SK-N-SH (cell line): ENCODE measurements at places on chromosomes 11 and 22. TPM values are rescaled to one million over a fixed set of nuclear protein-coding genes. Genes with fewer than 3 reads are reported as not detected.

Gene CRKL
- 9.6 and 10.2 TPM in 2 replicates for polyA plus RNA-seq

Gene SULT4A1
- 3.9 and 4.1 TPM in 2 replicates for polyA plus RNA-seq

Gene RASGRP2
- 1.6 and 2.2 TPM in 2 replicates for polyA plus RNA-seq

Gene APOL4
- polyA plus RNA-seq, result 0.08 and 0.21 TPM in 2 replicates

Gene KDM2A
- 28.4 and 30.8 TPM in 2 replicates for polyA plus RNA-seq

Gene PANX2
- polyA plus RNA-seq, result 1.3 and 2.4 TPM in 2 replicates

Gene CHRDL2
- not detected in 2 replicates for polyA plus RNA-seq

Gene LRRN4CL
- 0.08 and 0.10 TPM in 2 replicates for polyA plus RNA-seq

Gene CRELD2
- polyA plus RNA-seq, result 92.5 and 113 TPM in 2 replicates

Gene SLC22A6
- polyA plus RNA-seq, result not detected in 2 replicates

GRCh38 chr11:125625225-125625629 is 264 bp downstream of the CHEK1 start:
- DNase-seq, result no peak
- H3K4me3 ChIP-seq, result peak overlapping the region; percentile 77
- peaks cover 11% of the 10 kb centered on the region for H3K4me1 ChIP-seq
- H3K27ac ChIP-seq, result peak overlapping the region; percentile 97
- H3K27me3 ChIP-seq, result no peaks in the 10 kb centered on the region

DNA sequence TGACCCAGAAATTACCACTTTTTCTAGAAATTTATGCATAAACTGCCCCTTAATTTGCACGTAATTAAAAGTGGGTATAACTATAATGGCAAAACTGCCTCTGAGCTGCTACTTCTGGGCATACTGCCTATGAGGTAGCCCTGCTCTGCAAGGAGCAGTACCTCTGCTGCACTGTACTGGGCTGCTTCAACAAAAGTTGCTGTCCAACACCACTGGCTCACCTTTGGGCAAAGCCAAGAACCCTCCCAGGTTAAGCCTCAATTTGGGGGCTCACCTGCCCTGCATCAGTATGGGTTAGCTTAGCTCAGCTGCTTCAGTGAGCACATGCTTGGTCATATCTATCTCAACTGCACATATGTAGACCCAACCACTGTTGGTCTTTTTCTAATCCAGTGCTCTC is 4.5 kb downstream of the DMC1 start:
- H3K36me3 ChIP-seq, result no peaks in the 10 kb centered on the region
- H3K27me3 ChIP-seq, result no peaks in the 10 kb centered on the region
- DNase-seq, result no peak
- H3K4me3 ChIP-seq, result no peak overlapping the region

DNA sequence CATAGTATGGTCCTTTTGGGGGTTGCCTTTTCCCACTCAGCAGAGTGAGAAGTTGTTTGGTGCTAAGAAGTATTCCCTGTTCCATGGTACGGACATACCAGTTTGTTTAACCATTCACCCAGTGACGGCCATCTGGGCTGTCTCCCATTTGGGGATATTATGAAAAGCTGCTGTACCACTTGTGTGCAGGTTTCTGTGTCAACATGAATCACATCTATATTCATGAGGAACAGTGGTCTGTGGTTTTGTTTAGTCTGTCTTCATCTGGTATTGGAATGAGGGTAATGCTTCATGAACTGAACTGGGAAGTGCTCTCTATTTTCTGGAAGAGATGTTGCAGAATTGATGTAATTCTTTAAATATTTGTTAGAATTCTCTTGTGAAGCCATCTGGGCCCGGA is 89.5 kb downstream of the TRMU start:
- no peaks in the 10 kb centered on the region for H3K27me3 ChIP-seq
- H3K36me3 ChIP-seq, result no peaks in the 10 kb centered on the region
- no peak for DNase-seq
- no peak overlapping the region for H3K4me3 ChIP-seq
- H3K4me1 ChIP-seq, result no peaks in the 10 kb centered on the region; the same call in 1 of the 2 replicates

GRCh38 chr11:77189588-77190210 is 61.7 kb downstream of the MYO7A start:
- H3K4me1 ChIP-seq, result no peaks in the 10 kb centered on the region
- H3K27me3 ChIP-seq, result no peaks in the 10 kb centered on the region
- H3K27ac ChIP-seq, result no peak overlapping the region
- DNase-seq, result no peak
- no peaks in the 10 kb centered on the region for H3K36me3 ChIP-seq

DNA sequence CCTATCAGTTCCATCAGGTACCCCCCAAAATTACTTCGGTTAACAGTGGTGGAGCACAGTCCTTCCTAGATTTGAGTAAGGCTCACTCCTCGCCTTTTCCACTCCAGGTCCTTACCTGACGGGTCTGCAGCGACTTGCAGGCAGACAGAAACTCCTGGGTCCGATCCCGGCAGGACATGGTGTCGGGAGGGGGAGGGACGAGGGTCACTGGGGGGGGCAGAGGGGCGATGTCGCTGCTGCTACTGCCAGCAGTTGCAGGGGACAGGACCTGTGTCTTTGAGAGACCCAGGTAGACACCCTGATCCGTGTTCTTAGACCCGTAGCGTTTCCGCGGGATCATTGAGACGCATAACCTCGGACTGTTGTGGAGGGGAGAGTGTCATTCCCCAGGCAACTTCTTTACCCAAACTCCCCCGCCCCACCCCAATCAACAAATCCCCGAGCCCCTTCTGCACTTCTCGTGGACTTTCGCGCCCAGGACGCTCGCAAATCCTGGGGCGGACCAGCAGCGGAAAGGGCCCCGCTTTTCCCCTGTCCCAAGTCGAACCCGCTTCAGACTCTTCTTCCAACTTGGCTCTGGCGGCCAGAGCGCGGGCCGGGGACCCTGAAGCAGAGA is 839 bp downstream of the STX5 start:
- no peaks in the 10 kb centered on the region for H3K27me3 ChIP-seq
- peak overlapping the region; percentile 99 for H3K4me3 ChIP-seq
- peak; percentile 68 for DNase-seq
- peaks cover 20% of the 10 kb centered on the region for H3K4me1 ChIP-seq
- H3K27ac ChIP-seq, result peak overlapping the region; percentile 80

GRCh38 chr11:73221451-73221850 is 3.4 kb downstream of the P2RY2 start:
- H3K36me3 ChIP-seq, result no peaks in the 10 kb centered on the region
- no peak overlapping the region for H3K4me3 ChIP-seq
- H3K27me3 ChIP-seq, result peaks cover 8% of the 10 kb centered on the region
- no peak for DNase-seq
- peaks cover 4% of the 10 kb centered on the region; the same call in 1 of the 2 replicates for H3K4me1 ChIP-seq

DNA sequence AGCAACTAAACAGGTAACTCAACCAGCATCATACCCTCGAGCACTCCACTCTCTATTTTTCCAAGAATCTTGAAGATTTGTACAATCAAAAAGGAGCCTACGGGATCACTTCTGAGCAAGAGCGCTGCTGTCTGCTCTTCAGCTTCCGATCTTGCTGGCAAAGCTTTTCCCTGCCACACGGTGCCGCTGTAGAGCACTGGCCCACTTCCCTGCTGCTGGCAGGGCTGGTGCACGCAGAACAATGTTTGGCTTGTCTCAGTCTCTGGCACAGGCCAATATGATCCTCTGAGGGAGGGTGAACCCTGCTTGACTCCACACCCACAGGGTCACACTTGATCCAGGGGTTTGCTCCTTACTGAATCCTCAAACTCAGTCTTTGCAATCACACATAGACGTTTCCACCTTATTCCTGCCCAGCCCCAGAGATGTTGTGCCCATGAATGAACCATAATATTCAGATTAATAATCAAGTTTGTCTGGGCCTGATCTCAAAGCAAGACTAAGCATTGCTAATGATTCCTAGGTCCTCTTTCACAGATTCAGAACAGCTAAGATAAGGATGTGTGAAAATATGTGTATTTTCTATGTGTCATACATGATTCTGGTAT is 536.6 kb downstream of the SOX6 start:
- no peak for DNase-seq
- H3K27me3 ChIP-seq, result no peaks in the 10 kb centered on the region
- H3K36me3 ChIP-seq, result no peaks in the 10 kb centered on the region
- no peak overlapping the region for H3K27ac ChIP-seq
- peaks cover 2% of the 10 kb centered on the region; the same call in 1 of the 2 replicates for H3K4me1 ChIP-seq
- no peak overlapping the region; the same call in 1 of the 2 replicates for H3K4me3 ChIP-seq

GRCh38 chr11:27722117-27722952 is 22.1 kb upstream of the BDNF start:
- no peak overlapping the region for H3K27ac ChIP-seq
- H3K4me3 ChIP-seq, result peak overlapping the region; percentile 71
- peaks cover 9% of the 10 kb centered on the region; the same call in 1 of the 2 replicates for H3K27me3 ChIP-seq
- H3K4me1 ChIP-seq, result peaks cover 21% of the 10 kb centered on the region; the same call in 1 of the 2 replicates
- DNase-seq, result peak; percentile 64

DNA sequence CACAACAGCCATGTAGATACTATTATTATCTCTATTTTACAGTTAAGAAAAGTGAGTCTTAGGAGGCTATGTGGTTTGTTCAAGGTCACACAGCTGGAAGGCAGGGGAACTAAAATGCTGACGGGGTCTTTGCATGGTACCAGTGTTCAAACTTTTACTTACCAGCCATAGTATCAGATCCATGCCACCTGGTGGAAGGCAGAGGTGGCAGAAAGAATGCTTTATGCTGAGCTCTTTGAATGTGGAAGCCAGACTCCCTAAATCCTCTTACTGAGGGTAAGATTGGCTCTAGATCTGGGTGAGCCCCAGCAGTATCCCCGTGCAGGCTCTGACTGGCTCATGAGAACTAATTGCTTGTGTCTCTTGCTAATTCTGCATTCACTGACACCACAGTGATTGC is 54.3 kb upstream of the NAV2 start:
- no peak for DNase-seq
- H3K27ac ChIP-seq, result peak overlapping the region; percentile 61; the same call in 1 of the 2 replicates
- H3K27me3 ChIP-seq, result no peaks in the 10 kb centered on the region
- no peaks in the 10 kb centered on the region for H3K4me1 ChIP-seq

- H3K4me1 ChIP-seq, result peaks cover 8% of the 10 kb centered on the region; the same call in 1 of the 2 replicates
- H3K4me3 ChIP-seq, result no peak overlapping the region
- peaks cover 55% of the 10 kb centered on the region for H3K27me3 ChIP-seq
- no peaks in the 10 kb centered on the region for H3K36me3 ChIP-seq
Measured at GRCh38 chr11:44324222-44324621, 14.3 kb upstream of the ALX4 start.

DNA sequence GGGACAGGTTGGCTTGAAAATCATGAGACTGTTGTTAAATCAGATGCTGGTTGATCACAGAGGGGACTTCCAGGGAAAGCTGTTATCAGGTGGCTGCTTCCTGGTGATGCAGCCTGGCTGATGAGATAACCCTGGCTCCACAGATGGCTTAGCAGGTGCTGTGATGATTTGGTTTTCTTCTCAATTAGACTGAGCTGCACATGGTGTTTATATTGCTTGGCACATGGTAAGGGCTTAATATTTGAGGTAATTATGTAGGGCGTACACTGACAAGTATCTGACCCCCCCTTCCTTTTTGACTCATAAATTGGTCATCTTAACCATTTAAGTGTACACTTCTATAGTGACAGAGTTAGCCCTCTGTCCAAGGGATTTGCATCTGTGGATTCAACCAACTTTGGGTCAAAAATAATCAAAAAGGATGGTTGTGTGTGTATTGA is 7.0 kb downstream of the RPS3 start:
- peak; percentile 61 for DNase-seq
- H3K27ac ChIP-seq, result peak overlapping the region; percentile 74
- no peaks in the 10 kb centered on the region for H3K27me3 ChIP-seq
- H3K4me1 ChIP-seq, result peaks cover 22% of the 10 kb centered on the region
- no peak overlapping the region for H3K4me3 ChIP-seq

GRCh38 chr11:131326829-131327228 is 43.6 kb upstream of the NTM start:
- H3K4me3 ChIP-seq, result no peak overlapping the region
- H3K27ac ChIP-seq, result no peak overlapping the region
- no peaks in the 10 kb centered on the region for H3K27me3 ChIP-seq
- no peak for DNase-seq
- peaks cover 5% of the 10 kb centered on the region; the same call in 1 of the 2 replicates for H3K4me1 ChIP-seq
- H3K36me3 ChIP-seq, result no peaks in the 10 kb centered on the region

- no peaks in the 10 kb centered on the region for H3K36me3 ChIP-seq
- H3K27ac ChIP-seq, result no peak overlapping the region
- H3K4me1 ChIP-seq, result no peaks in the 10 kb centered on the region
- no peak for DNase-seq
- H3K4me3 ChIP-seq, result no peak overlapping the region
Measured at GRCh38 chr22:44823806-44824205, 71.4 kb downstream of the ARHGAP8 start.

DNA sequence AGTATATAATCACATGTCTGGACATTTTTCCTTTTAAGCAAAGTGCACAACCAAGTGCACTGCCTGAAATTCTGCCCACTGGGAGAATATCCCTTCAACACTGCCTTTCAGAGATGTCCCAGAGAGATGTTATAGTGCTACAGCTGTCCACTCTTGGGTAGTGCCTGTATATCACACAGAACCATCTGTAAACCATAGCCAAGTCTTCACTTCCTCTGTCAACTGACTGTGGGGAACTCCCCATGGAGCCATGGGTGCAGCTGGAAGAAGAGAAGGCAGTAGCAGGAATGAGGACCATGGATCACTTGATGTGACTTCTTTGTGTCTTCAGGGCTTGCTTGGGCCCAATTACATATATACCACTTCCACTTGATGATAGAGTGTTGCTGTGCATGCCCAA is 44.6 kb upstream of the LIN7C start:
- no peak overlapping the region for H3K27ac ChIP-seq
- no peak overlapping the region for H3K4me3 ChIP-seq
- no peaks in the 10 kb centered on the region for H3K36me3 ChIP-seq

GRCh38 chr11:60834742-60835533 is 7.0 kb upstream of the CCDC86 start:
- no peak for DNase-seq
- H3K27ac ChIP-seq, result no peak overlapping the region
- H3K27me3 ChIP-seq, result no peaks in the 10 kb centered on the region; the same call in 1 of the 2 replicates
- H3K4me3 ChIP-seq, result no peak overlapping the region
- H3K36me3 ChIP-seq, result no peaks in the 10 kb centered on the region
- H3K4me1 ChIP-seq, result no peaks in the 10 kb centered on the region

GRCh38 chr22:31244046-31244942 is 32.2 kb downstream of the LIMK2 start:
- H3K27me3 ChIP-seq, result no peaks in the 10 kb centered on the region
- no peaks in the 10 kb centered on the region for H3K36me3 ChIP-seq
- peaks cover 56% of the 10 kb centered on the region for H3K4me1 ChIP-seq
- peak overlapping the region; percentile 99 for H3K27ac ChIP-seq
- peak overlapping the region; percentile 30; the same call in 1 of the 2 replicates for H3K4me3 ChIP-seq
- DNase-seq, result peak; percentile 31

- no peaks in the 10 kb centered on the region for H3K36me3 ChIP-seq
- H3K27me3 ChIP-seq, result no peaks in the 10 kb centered on the region
- DNase-seq, result no peak
- no peak overlapping the region for H3K27ac ChIP-seq
- no peak overlapping the region for H3K4me3 ChIP-seq
Measured at GRCh38 chr11:68145120-68145866, 24.1 kb upstream of the CHKA start.

GRCh38 chr22:43428005-43428485 is 16.2 kb downstream of the MPPED1 start:
- H3K27me3 ChIP-seq, result no peaks in the 10 kb centered on the region
- H3K36me3 ChIP-seq, result no peaks in the 10 kb centered on the region
- H3K27ac ChIP-seq, result no peak overlapping the region
- no peak overlapping the region for H3K4me3 ChIP-seq
- H3K4me1 ChIP-seq, result no peaks in the 10 kb centered on the region
